ENCODE measurements at places on chromosomes 2 and 18.
A peak's percentile ranks its signal among the peaks of the same experiment; 100 is the strongest.

DNA sequence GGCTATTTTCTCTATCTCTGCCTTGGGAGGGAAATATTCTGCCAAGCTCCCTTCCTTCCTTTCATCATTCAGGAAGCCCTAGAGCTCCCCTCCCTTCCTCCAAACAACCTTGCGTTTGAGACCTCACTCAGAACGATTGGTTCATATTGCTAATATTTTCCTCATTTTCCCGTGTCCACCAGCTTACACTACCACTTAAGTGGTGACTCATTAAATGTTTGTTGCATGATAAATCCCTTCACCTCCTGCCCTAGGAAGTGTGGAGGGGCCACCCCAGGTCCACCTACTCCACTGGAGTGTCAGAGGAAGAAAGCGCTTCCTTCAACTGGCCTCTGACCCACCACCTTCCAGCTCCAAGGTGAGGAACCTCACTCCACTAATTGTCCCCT is 2.3 kb upstream of the LPIN2 start:
- DNase-seq: no peak

- no peak for DNase-seq
Measured at GRCh38 chr18:44758861-44759631, 78.4 kb downstream of the SETBP1 start.

- peak; percentile 49 for DNase-seq
Measured at GRCh38 chr2:20106746-20107145, 55.3 kb upstream of the LAPTM4A start.

GRCh38 chr18:27022477-27022876 is 157.0 kb upstream of the AQP4 start:
- DNase-seq: no peak

DNA sequence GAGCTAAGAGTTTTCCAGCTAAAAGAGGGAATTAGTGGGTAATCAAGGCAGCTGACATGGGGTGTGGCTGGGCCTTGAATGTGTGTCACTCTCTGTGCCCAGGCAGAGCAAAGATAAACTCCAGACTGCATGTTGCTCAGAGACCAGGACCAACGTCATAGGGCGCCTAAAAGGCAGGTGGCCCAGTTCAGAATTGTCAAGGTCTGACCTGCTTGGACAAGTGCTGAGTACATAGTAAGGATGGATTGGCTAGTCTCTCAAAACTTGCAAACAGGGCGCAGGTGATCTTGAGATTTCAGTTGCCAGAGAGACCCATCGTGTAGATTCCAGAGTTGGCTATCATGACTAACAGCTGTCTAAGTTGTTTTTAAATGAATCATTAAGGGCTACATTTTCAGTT is 19.0 kb downstream of the CLUL1 start:
- DNase-seq: no peak

GRCh38 chr18:46283268-46283667 is 179.1 kb downstream of the HAUS1 start:
- DNase-seq: no peak

DNA sequence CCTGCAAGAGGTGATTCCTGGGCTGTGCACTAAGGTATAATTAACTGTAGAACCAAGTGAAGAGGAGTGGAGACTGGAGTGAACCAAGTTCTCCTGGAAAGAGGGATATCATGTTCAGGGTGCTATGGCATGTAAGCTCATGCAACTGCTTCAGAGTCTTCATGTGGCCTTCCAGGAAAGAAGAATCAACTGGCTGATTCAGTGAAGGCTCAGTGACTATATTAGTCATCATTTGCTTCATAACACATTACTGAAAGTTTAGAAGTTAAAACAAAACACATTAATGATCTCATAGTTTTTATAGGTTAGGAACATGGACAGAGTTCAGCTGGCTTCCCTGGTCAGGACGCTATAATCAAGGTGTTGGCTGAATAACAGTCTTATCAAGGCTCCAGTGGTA is 1200.8 kb upstream of the GYPC start:
- DNase-seq: no peak

DNA sequence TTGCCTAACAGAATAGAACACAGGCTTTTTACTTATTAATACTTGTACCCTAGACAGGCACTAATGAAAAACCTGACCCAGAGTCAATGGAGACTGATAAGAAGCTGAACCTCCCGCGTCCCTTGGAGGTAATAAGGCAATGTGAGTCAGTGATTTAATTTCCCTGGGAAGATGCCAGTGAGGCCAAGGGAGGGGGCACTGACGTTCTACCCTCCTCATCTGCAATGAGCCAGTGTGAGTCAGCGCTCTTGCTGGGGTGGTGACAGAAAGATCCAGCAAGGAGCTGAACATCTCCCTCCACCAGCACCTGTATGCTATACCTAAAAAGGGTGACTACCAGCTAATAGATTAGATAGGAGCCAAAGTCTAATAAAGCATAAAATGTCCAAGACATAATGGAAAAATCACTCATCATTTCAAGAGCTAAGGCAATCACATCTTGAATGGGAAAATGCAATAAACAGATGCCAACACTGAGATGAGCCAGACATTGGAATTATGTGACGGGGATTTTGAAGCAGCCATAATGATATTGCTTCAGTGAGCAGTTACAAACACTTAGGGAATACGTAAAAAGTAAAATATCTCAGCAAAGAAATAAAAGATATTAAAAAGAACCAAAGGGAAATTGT is 116.9 kb downstream of the TPGS2 start:
- no peak for DNase-seq

DNA sequence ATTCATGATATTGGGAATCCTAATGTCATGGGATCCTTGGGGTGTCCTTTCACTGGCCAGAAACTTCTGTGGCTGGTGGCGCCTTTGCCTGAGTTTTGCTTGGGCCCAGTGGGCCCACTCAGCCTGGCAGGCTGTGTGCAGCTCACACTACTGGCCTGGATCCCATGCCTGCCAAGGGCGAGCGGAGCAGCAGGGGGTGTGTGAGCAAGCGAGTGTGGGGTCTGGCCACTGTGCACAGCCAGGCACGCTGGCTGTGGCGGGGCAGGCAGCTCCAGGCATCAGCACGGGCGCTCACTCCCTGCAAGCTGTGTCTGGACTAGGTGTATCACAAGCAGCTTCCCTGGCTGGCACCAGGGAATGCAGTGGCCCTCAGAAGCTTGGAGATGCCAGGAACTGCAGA is 74.5 kb downstream of the NCOA1 start:
- no peak for DNase-seq

DNA sequence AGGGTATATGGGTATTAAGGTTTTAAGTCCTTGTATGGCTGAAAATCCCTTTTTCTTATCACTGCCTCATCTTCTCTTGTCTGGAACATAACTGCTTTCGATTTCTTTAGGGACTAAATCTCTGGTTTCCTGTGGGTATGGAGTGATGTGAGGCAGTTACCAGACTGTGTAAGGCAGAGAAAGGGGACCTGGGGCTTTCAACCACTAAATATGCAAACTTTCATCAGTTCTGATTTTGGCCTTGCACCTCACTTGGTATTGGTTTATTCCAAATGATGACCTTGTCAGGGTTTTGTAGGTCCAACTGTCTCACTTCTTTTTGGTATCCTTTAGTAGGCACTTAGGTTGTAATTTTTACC is 9.3 kb downstream of the MAP4K4 start:
- no peak for DNase-seq

Measured in NCI-H2081 (cell line).